Inflammatory macrophage treated with lipopolysaccharide for 1 hour (primary cell): ENCODE measurements at places on chromosomes 4 and X.

DNA sequence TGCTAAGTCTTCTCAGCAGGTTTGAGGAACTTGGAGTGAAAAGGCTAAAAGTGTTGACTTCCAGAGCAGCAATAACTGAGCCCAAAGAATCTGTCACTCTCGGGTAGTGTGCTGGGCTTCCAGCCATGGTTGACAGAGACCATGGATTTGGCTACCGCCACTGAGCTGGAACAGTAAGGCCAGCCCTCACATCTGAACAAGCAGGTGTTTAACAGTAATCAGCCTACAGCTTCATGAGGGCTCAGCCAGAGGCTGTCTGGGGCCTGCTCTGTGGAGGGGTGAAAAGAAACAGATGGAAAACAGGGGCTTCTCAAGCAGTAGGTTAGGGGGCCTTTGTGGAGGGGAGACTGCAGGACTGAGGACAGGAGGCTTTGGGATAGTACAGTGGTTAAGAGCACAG lies 14.9 kb downstream of the RASL11B start:
- DNase-seq, result no peak

DNA sequence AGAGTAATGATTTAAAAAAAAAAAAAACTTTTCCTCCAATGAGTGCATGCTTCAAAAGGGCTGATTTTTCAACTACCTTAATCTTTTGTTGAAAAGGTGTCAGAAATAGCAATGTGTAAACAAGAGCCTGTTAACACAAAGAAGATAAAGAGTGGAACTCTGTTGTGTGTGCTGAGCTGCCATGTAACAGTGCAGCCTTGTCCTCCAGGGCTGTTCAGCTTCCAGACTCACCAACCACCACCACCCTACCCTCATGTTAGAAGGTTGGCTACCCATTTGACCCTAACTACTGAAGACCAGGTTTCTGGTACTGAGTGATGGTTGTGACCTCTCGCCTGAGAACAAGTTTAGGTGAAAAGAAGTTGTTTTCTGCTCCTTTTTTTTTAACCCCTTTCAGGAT lies 222.8 kb upstream of the TEX13C start:
- no peak for DNase-seq

DNA sequence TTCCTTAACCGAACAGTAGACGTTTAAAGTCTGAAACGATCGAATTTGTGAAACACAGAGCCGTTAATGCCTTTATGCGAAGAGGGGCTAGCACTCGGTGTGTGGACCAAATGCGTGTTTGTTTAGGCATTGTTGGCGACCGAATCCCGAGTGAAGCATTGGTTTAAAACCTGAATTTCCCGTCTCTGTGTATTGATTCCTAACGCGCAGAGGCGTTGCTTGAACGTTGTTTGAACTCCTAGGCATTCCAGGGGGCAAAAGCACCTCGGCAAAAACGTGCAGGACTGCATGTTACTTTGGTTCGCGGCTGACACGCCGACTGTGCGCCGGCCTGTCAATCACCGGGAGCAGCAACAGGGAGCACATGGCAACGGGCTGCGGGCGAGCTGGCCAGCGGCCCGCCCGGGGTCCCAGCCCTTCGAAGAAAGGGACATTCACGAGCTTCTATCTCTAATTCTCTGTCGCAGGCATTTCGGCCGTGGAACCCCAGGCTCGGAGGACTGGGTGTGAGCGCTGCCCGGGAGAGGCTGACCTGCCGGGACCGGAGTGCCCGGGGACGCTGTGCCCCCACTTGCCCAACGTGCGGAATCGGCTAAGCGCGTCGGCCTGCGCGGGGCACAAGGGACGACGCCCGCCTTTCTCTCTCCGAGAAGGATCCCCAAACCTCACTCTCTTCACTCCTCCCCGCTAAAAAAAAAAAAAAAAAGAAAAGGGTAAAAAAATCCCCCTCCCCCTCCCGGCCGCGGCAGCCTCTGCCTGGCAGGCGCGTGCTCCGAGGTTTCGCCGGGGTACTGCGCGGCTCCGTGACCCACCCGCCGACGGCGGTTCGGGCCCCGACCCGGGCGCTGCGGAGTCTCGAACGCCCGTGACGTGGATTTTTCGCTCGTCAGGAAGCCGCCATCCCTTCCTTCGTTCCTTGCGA lies 810 bp downstream of the SPRY1 start:
- peak; percentile 22 for DNase-seq

- DNase-seq, result no peak
Observed at GRCh38 chr4:86788826-86789225, 60.4 kb downstream of the SLC10A6 start.

- DNase-seq, result no peak
Observed at GRCh38 chr4:22869235-22869634, 176.5 kb downstream of the GBA3 start.

GRCh38 chrX:121254336-121254735 lies 206.9 kb downstream of the GLUD2 start:
- no peak for DNase-seq

- no peak for DNase-seq
Observed at GRCh38 chrX:155682834-155683233, 70.1 kb upstream of the TMLHE start.

GRCh38 chrX:107700317-107700774 lies 72.0 kb downstream of the PRPS1 start:
- no peak for DNase-seq

DNA sequence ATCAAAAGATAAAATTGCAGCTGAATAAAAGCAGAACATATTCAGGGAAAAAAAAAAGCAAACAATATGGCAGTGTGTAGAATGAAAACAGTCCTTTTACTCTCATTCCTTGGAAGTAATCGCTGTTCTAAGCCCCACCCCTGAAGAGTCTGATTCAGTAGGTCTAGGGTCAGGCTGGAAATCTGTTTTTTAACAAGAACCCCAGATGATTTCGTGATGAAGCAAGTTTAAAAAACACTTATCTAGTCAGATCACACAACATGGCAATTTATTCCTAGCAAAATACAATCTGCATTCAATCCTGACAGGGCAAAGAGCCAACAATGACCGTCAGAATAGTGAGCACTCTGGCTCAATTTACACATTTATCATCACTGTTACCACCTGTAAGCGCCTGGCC lies 16.1 kb downstream of the FAM120C start:
- DNase-seq, result no peak

DNA sequence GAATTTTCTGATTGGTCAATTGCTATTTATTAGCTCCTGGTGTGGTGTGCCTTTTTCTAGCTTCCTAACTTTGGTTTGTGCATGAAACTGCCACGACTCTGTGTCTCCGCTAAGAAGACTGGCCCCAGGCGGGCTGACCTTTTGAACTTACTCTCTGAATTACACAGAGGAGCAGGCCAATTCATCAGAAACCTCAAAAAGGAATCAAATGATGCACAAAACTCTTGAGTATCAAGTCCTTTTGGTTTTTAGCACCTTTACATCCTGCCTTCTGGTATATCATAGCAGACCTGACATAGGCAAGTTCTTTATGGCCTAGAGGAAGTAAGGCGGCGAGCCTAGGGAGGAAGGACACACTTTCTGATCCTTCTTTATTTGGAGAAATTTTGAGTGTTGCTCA lies 17.6 kb downstream of the TKTL1 start:
- no peak for DNase-seq

DNA sequence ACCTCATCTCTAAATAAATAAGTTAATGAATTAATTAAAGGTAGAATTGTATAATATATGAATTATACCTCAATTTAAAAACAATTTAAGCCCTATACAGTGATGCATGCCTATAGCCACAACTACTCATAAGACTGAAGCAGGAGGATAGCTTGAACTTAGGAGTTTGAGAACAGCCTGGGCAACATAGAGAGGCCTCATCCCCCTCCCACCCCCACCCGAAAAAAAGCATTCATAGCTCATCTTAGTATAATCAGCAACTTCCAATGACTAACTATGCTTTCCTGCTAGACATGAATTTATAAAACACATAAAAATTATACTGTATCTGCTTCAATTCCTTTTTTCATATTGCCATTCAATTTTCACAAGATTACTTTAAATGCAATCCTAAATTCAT lies 1.6 kb downstream of the LRBA start:
- DNase-seq, result no peak

GRCh38 chr4:163070023-163070422 lies 96.7 kb downstream of the NAF1 start:
- no peak for DNase-seq

GRCh38 chr4:27861802-27862201 lies 1001.2 kb downstream of the STIM2 start:
- no peak for DNase-seq

- no peak for DNase-seq
Observed at GRCh38 chr4:63757929-63758328, 651.3 kb downstream of the TECRL start.
